ENCODE measurements at places on chromosomes 2 and 18. TPM values are rescaled to one million over a fixed set of nuclear protein-coding genes. Genes with fewer than 3 reads are reported as not detected.

Gene SKA1
- 0.16 TPM for total RNA-seq

Gene DNAH7
- total RNA-seq = 0.37 TPM

Gene NT5DC4
- not detected for total RNA-seq

Gene UPP2
- total RNA-seq = not detected

All from heart left ventricle (tissue), 16 donors.